ENCODE measurements at places on chromosomes 4 and X.

- DNase-seq: no peak
Observed at GRCh38 chr4:37685161-37685822, 884 bp downstream of the RELL1 start.

GRCh38 chrX:4656419-4656818 lies 943.0 kb upstream of the PRKX start:
- DNase-seq: no peak

DNA sequence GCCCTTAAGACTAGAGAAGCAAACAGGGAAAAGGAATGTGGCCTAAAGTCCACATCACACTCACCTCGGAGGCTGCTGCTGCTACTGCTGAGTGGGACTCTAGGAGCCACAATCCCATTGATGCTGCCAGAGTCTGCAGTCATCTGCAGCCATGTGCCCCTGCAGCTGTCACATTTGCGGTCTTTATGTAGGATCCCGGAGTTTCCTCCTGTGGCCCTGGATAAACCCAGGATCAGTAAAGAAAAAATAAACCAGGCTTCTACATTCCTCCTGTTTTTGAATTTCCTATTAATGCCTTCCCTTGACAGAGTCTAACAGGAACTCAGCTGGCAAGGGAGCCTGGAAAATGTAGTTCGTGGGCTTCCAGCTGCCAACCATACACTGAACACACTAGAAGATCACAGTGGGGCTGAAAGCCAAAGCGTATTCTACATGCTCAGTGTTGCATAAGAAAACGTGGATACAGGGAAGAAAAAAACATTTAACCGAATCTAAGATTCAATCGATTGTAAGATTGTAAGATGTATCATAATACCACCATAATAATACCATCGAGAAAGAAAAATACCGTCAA lies 10.3 kb upstream of the PHEX start:
- DNase-seq: no peak

DNA sequence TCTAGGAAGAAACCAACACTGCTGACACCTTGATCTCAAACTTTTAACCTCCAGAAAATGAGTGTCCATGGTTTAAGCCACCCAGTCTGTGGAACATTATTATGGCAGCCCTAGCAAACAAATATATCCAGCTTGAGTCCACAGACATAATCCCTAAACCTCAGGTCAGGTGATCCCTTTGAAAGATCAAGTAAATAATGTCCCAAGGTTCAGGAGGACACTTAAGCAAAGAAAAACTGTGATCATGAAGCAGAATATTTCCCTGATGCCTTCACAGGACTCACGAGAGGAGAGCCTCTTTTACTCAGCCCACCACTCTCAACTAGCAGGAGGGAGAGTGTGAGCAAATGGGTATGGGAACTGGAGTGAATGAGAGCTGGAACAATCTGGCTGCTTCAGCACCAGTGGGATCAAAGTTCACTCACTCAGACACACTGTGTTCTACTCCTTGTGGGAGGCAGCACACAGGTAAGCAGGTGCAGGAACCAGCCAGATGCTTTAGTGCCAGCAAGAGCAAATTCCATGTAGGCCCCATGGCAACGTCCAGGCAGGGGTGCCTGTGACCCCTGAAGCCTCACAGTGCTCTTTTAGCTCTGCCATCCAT lies 608.4 kb downstream of the RAB28 start:
- no peak for DNase-seq

DNA sequence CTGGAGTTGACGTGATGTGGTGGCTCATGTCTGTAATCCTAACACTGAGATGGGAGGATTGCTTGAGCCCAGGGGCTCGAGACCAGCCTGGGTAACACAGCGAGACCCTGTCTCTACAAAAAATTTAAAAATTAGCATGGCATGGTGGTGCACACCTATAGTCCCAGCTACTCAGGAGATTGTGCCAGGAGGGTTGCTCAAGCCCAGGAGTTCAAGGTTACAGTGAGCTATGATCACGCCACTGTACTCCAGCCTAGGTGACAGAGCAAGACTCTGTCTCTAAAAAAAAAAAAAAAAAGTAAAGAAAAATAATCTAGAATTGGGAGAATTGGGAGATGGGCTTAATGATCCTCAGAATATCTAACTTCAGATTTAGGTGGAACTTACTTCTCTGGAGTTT lies 51.1 kb downstream of the MSN start:
- no peak for DNase-seq

DNA sequence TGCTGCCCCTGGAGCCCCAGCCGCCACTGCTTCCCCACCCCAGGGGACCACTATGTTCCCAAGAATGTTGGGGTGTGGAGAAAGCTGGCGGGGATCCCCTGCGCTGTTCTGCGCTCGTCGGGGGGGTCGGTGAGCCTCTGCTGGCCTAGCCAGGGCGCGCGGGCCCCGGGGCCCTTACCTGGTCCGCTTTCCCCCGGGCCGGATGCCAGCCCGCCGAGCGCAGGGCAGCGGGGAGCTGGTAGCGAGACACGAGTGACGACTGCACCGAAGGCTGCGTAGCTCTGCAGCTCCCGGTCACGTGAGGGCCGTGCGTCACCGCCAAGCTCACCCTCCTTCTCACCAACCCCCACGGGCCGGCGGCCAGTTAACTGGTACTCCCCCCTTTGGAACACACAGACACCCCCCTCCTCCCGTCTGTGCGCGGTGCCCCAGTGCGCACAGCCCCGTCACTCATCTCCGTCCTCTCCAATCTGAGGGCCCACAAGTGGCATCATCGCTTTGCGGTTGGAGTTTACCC lies at the start of gene BEX1:
BEX1 (minus strand) TSS at position 254 of the 517 bp plus-strand sequence. CDS start 897 bp downstream, outside the sequence.
- DNase-seq: peak; percentile 58

GRCh38 chr4:40270609-40271008 lies 64.5 kb upstream of the CHRNA9 start:
- no peak for DNase-seq

GRCh38 chrX:42462917-42463316 lies 315.0 kb downstream of the PPP1R2C start:
- DNase-seq: no peak

DNA sequence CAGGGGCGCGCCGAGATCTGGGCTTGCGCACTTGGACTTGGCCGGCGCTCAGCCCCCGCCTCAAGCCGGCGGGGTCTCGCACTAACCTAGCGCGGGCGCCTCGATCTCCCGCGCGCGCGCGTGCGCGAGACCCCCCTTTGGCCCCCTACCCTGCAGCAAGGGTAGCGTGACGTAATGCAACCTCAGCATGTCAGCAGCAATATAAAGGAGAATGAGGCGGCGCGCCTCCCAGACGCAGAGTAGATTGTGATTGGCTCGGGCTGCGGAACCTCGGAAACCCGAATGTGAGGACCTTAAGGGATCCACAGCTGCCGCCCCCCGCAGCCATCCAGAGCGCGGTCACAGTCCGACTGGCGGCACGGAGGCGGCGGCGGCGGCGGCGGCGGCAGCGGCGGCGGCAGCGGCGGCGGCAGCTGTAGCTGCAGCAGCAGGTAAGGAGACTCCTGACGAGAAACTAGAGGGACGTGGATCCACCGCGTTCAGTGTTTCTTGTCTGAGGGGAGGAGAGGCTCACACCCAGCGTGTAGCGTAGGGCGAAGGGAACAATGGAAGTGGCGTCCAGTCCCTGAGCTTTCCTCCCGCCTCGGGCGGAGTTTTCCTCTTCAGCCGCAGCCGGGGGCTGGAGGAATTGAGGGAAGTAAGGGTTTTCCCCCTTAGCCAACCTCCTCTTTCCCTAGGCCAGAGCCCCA lies at the start of the genes SATL1 and ZNF711:
SATL1 (minus strand) TSS at position 19 of the 689 bp plus-strand sequence. CDS start 134,811 bp downstream, outside the sequence.
ZNF711 (plus strand) TSS at position 231 of the 689 bp plus-strand sequence. CDS start 3,582 bp downstream, outside the sequence.
- no peak for DNase-seq

GRCh38 chr4:162957521-162958143 lies 209.1 kb downstream of the NAF1 start:
- DNase-seq: no peak

GRCh38 chrX:86946569-86946968 lies 571.0 kb upstream of the KLHL4 start:
- DNase-seq: no peak

GRCh38 chr4:3410401-3411135 lies 31.2 kb upstream of the HGFAC start:
- DNase-seq: no peak

DNA sequence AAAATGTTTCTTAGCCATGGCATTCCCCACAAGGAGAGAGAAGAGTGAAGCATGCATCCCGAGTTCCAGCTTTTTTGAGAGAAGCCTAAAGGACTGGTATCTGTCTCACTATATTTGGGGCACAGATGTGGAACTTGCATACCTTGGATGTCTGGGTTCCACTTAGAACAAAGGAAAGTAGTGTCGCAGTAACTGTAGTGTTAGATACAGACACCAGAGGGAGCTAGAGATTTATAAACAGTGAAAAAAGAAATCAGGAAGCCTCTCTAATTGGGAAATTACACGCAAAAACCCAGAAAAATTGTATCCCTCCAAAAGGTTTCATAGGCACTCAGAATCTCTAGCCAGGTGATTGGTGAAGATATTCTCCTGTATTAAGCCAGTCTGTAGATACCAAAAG lies 34.4 kb downstream of the AGTR2 start:
- no peak for DNase-seq

- no peak for DNase-seq
Observed at GRCh38 chr4:169987327-169988228, 38.6 kb downstream of the MFAP3L start.

DNA sequence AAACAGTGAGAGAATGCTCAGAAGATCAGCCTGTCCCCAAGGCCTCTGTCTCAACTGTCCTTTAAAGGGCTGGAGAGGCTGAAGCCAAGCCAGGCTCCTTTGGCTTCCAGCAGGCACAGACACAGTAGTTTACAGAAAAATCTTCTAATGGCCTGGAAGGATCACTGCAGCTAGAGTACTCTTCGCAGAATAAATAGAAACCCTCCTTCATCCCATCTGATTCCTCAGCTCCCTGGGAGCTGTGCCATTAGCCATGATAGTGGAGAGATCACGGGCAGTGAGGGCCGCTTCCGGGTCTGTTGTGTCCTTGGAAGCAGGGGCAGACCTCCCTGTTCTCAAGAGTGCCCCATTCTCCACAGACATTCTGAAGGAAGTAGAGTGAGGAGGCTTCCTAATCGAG lies 63.1 kb downstream of the CCNI start:
- no peak for DNase-seq

- no peak for DNase-seq
Observed at GRCh38 chr4:103778221-103778620, 58.4 kb upstream of the TACR3 start.

GRCh38 chr4:10237131-10237530 lies 120.5 kb upstream of the WDR1 start:
- DNase-seq: no peak

- DNase-seq: no peak
Observed at GRCh38 chr4:128823025-128823661, 13.6 kb downstream of the JADE1 start.
